CD4-positive, alpha-beta memory T cell (primary cell): ENCODE measurements at places on chromosomes 5 and 9. TPM values are rescaled to one million over a fixed set of nuclear protein-coding genes. Genes with fewer than 3 reads are reported as not detected.

DNA sequence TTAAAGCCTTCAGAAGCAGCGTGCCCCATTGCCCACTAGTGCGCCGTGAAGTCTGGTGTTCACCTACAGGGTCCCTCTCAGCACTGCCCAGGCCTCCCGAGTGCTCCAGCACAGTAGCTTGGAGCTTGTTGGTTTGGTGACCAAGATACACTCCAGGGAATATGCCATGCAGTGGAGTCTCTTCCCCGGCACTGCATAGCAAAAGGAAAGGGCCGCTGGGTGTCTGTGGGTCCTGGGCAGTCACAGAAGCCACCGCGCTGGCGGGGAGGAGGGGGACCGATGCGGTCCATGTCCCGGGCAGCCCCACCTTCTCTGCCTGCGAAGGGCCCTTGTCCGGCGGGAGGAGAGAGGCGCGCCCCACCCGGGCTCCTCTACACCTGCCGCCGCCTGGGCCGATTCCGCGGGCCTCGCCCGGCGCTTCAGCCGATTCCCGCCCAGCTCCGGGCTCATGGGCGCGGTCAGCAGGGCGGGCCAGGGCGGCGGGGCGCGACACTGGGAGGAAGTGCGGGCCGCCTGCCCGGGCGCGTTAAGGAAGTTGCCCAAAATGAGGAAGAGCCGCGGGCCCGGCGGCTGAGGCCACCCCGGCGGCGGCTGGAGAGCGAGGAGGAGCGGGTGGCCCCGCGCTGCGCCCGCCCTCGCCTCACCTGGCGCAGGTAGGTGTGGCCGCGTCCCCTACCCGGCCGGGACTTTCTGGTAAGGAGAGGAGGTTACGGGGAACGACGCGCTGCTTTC lies at the start of gene SYK:
Gene SYK (plus strand): TSS at position 579 of the 732 bp plus-strand sequence. CDS start 42,080 bp downstream, outside the sequence.
- no peak for DNase-seq

DNA sequence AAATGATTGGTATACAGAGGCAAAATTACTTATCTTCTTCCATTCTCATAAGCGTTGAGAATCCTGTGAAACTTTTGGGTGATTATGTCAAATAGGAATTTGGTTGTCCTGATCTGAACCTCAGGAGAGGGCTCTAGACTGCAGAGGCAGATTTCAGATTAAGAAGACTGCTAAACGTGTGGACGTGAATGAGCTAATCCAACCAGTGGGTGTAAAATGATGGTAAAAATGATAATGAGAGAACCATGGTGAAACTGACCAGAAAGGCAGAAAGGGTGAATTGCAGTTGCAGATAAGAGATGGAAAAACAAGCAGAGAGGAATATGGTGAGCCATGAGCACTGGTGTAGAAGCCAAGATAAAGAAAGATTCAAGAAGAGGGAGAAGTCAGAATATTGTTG lies 1200.2 kb upstream of the CDH6 start:
- DNase-seq = no peak

Gene SCGB3A2
- total RNA-seq = not detected

Gene TMEM174
- total RNA-seq = not detected

DNA sequence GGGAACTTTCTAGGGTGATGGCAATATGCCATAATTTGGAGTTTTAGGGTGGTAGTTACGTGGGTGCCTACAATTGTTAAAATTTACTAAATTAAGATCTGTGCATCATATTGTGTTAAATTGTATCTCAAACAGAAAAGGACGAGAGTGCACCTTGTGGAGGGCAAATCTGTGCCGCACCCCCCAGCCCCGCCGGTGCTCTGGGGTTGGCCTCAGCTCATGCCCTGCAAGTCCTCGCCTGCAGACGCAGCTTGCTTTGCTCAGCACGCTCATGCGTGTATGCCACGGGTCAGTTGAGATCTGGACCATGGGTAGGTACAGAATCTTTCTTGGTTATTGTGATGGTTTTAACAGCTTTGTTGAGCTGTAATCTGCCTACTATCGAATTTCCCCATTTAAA lies 33.7 kb upstream of the FCN1 start:
- no peak for DNase-seq

- no peak for DNase-seq
Measured at GRCh38 chr5:77369566-77369965, 122.5 kb downstream of the WDR41 start.

DNA sequence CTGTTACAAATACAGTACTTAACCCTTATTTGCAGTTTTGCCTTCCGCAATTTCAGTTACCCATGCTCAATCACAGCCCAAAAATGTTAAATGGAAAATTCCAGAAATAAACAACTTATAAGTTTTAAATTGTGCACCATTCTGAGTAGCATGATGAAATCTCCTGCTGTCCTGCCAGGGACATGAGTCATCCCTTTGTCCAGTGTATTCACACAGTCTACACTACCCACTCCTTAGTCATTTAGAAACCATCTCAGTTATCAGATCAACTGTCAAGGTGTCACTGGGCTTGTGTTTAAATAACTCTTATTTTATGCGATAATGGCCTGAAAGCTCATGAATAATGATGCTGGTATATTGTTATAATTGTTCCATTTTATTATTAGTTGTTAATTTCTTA lies 95.8 kb downstream of the PLCXD3 start:
- DNase-seq = no peak

DNA sequence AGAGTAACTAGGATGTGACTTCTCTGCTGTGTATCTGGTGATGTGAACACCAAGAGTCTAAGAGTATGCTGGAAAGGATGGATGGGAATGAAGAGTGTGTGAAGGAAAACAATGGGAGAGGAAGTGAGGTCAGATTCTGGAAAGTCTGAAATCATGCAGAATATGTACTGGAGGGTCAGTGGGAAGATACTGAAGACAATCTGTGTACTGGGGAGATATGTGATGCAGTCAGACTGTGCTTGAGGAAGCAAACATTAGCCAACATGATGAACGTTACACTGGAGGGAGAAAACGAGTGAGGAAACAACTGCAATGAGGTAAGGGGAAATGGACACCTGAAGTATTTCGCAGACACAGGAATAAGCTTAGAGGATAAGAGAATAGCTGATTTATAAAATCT lies 105.7 kb downstream of the NR3C1 start:
- no peak for DNase-seq

DNA sequence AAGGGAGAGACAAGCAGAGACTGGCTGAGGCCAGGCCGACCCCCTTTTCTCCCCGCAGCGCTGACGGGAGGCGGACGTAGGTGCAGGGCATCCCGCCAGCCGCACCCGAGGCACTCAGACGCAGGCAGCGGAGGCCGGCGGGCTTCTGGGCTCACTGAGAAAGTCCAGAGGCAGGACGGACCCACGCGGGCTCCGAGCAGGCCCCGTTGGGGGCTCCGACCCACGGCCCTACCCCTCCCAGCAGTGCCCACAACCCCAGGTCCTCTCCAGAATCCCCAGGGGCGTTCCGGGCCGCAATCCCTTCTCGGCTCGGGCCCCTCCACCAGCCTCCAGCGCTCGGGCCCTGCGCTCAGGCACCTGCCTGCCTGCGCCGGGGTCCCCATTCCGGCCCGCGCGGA lies 543 bp downstream of the MTMR12 start:
- no peak for DNase-seq

DNA sequence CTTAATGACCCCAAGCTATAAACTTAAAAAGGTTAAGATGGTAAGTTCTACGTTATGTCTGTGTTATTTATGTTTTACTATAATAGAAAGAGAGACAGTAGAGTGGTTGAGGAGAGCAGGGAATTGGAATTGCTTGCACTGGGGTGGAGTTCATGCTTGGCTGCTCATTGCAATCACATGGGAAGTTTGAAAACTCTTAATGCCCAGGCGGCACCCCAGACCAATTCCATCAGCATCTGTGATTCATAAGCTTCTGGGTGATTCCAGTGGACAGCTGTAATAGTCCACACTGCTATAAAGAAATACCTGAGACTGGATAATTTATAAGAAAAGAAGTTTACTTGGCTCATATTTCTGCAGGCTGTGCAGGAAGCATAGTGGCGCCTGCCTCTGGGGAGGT lies 323.9 kb upstream of the MSX2 start:
- DNase-seq = no peak

DNA sequence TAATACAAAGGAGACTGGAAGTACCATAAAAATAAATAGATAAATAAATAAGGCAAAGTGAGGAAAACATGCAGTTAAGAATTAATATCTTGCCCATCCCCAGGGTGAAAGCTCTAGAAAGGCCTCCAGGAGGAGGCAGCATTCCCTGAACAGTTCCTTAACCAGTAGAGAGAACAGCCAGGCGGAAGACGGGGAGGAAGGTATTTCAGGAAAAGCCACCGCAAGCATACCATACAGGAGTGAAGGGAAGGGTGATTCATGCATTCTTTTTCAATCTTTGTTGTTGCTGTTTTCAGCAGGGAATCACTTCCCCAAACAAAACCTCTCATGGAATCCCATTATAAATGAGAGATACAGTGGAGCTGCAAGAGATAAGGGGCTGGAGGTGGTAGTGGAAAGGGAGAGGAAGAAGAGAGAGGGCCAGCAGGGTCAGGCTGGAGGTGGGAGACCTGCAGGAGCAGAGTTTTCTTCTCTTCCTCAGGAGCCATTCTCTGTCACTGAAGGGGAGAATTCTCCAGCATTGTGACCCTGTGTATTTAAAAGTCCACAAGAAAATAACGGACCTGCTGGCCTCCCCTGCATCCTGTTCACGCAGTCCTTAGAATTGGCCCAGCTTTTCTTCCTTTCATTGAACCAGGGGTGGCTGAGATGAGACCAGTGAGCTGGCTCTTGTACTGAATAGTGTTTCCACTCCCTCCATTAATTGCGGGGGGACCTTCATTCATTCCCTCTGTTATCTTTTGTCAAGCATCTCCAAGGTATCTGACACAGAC lies 255.9 kb downstream of the FAM114A2 start:
- DNase-seq = no peak

DNA sequence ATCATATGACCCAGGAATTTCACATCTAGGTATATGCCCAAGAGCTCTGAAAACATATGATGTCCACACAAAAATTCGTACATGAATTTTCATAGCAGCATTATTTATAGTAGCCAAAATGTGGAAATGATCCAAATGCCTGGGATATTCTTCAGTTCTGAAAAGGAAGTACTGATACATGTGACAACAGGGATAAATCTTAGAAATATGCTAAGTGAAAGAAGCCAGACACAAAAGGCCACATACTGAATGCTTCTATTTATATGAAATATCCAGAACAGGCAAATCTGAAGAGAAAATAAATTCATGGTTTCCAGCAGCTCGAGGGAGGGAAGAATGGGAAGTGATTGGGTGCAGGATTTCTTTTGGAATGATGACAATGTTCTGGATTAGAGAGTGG lies 16.8 kb upstream of the ZBTB43 start:
- DNase-seq = no peak

DNA sequence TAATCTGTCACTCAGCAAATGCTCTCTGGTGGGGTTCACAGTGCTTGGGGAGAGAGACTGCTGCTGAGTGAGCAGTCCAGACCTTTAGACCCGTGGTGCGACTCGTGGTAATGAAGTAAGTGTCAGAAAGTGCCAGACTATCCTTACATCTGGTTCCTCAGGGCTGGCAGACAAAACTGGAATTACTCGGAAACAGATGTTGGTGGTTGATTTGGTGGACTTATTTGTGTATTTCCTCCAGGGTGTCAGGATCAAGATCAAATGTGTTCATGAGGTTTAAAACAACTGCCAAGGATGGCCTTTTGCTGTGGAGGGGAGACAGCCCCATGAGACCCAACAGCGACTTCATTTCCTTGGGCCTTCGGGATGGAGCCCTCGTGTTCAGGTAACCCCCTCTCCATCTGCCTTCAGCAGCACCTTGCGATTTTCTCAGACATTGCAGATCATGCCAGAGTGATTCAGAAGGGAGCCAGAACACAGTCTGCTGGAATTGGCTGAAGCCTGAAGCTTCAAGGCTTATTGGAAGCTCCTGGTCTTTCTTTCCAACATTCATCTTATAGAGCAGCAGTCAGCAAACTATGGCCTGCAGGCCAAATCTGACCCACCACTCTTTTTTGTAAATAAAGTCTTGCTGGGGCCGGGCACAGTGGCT lies 105.2 kb downstream of the LIFR start:
- no peak for DNase-seq

Gene SLC30A5
- total RNA-seq = 50.2 TPM

GRCh38 chr9:128027705-128028104 lies 39.4 kb downstream of the NAIF1 start:
- DNase-seq = no peak

Gene RMRP
- 21,585 TPM for total RNA-seq

GRCh38 chr9:78050421-78050820 lies 18.8 kb upstream of the GNAQ start:
- DNase-seq = no peak

GRCh38 chr9:127838375-127839078 lies 15.9 kb downstream of the ENG start:
- DNase-seq = no peak

DNA sequence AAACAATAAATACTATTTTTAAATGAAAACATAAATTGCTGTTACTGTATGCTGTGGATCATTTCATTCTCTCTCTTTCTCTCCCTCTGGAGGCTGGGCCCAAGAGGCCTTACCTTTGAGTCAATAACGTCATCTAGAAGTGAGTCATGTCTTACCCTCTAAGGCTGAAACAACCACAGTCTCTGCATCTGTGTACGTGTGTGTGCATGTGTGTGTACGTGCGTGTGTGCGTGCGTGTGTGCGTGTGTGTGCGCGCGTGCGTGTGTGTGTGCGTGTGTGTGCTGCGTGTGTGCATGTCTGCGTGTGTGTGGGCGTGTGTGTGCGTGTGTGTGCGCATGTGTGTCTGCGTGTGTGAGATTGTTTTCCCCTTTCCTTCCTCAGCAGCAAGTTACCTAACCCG lies 13.6 kb upstream of the IL17B start:
- no peak for DNase-seq

Gene MARCOL
- not detected for total RNA-seq

- DNase-seq = no peak
Measured at GRCh38 chr5:93307557-93307956, 273.5 kb downstream of the NR2F1-AS1 start.

Gene PCDHB13
- 0.11 TPM for total RNA-seq

Gene JAKMIP2
- 1.2 TPM for total RNA-seq

Gene ARPC5L
- 26.8 TPM for total RNA-seq

GRCh38 chr5:157744051-157745011 lies 819 bp downstream of the LSM11 start:
- DNase-seq = no peak

GRCh38 chr5:61386045-61386800 lies 54.2 kb downstream of the ZSWIM6 start:
- no peak for DNase-seq

- DNase-seq = no peak
Measured at GRCh38 chr5:143248391-143248790, 155.1 kb downstream of the NR3C1 start.
